ENCODE measurements at places on chromosomes 2 and 18.

GRCh38 chr18:31773774-31774476, 13.2 kb upstream of the SLC25A52 start:
- DNase-seq = no peak

DNA sequence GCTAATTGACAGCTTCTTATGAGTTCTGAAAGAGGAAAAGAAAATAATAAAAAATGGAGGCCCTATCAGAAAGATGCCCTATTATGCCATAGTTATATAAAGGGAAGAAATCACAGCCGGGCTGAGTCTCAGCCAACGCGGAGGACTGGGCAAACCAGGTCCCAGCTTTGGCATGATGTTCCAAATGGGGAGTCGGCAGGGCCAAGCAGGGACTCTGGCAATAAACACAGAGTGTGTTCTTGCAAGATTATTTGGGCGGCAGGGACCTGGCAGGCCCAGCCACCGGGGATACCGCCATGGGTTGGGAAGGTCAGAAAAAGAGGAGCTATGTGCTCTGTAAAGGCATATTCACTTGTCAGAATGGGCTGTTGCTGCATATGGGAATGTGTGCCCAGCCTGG, 694.9 kb downstream of the BCL11A start:
- no peak for DNase-seq

- peak; percentile 13 for DNase-seq
Measured at GRCh38 chr18:79438898-79439627, 43.3 kb downstream of the NFATC1 start.

GRCh38 chr2:124623560-124623959, 598.5 kb downstream of the CNTNAP5 start:
- DNase-seq = no peak

DNA sequence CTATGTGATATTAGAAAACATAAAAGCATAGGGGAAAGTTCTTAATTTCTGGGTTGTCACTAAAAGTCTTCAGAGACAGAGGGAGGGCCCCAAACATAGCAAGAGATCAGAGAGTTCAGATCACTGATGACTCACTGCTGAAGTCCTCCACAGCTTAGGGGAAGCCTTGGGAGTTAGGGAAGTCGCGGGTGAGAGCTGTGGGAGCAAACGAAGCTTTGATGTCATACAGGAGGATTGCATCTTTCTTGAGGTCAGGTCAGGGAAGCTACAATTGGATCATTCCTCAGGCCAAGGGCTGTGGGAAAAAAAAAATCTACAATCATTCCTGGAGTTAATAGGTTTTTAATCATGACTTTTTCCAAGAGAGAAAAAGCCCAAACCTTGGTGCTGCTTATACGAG, 96.2 kb downstream of the COPS8 start:
- DNase-seq = no peak

Measured in stimulated activated CD4-positive, alpha-beta T cell treated with anti-CD3 and anti-CD28 coated beads, Interleukin-4, amount 100 ng/mL, for 48 hours (primary cell).